ENCODE measurements at places on chromosomes 2 and 18. TPM values are rescaled to one million over a fixed set of nuclear protein-coding genes. Genes with fewer than 3 reads are reported as not detected.
A peak's percentile ranks its signal among the peaks of the same experiment; 100 is the strongest.

- DNase-seq, result no peak
These were observed 69.0 kb upstream of the ASAP2 start for GRCh38 chr2:9137379-9138150.

DNA sequence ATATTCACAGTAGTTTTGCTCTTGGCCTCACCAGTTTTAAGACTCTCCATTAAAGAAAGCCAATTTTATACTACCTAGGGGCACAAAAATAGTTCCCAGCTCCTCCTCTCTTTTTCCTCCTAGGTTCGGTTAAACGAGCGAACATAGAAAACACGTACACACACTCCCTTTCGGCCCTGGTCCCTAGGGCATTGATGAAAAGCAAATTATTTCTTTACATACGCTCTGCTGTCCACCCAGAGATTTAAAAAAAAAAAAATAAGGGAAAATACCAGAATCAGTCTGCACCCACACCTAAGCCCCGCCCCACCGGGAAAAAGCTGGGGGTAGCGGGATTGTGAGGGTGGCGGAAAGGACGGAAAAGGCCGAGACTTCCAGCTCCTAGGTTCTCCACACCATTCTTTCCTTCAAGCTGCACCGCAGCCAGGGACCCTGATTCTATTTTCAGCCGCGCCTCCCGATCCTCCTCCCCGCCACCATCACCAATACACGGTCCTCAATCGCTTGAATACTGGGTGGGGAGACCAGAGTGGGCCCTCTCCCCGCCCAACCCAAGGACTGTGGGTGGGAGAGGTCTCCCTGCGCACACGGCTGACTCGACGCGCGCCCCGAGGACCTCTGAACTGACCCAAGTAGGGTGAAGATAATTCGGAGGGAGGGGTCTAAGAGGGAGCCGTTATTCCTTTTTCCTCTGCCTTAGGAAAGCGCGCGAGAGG is 769 bp downstream of the ATF2 start:
- DNase-seq, result no peak

DNA sequence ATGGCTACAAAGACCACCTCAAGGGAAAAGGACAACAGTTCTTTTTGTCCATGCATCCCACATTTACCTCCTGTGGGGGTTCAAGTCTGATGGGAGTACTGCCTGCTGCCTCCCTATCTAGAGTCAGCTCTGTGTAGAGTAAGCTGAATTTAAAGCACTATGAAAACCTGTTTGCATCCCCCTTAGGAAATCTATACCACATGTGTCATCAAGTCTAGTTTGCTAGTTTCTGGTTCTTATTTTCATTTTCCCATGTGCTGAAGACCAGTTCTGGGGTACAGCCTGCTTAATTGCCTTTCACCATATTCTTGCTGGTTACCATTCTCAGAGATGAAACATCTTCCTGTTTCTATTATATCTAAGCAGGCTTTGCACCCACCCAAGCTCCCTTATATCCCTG is 470.3 kb downstream of the MBD2 start:
- no peak for DNase-seq

GRCh38 chr18:56096861-56097260 is 508.9 kb upstream of the TCF4 start:
- DNase-seq, result no peak

DNA sequence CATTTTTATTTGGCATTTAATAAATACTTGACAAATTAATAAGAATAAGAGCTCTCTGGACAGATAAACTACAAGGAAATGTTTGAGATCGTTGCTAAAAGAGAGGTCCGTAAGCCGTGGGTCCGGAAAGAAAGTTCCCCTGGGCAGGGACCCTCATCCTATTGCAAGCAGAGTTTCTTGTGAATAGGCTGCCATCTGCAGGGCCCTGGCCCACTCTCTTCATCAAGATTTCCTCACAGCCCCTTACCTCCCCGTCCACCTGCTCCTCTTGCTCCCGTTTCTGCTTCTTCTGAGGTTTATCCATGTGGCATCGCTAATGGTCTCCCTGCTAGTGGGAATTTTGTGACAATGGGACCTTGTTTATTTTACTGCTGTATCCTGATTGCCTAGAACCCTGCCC is 30.1 kb upstream of the MC5R start:
- DNase-seq, result no peak

- DNase-seq, result peak; percentile 84
These were observed 216.8 kb downstream of the UBE2E3 start for GRCh38 chr2:181197140-181197760.

DNA sequence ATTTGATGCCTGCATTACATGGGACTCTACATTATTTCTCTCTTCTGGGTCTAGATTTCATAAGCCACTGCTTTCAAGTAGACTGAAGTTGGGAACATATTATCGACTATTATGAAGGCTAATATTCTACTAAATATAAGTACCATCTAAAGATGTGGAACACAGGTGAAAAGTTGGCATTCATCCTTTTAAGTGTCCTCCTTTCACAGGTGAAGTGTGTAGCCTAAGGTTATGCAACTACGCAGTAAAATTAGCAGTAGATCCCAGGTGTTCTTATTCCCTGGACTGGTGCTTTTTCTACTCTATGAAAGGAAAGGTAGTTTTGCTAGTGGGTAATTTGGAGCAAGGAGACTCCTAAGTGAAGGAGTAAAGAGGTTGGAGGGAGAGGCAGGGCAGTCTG is 88.2 kb upstream of the DPP10 start:
- no peak for DNase-seq

GRCh38 chr2:207137596-207138337 is 28.0 kb downstream of the KLF7 start:
- DNase-seq, result no peak

- DNase-seq, result no peak
These were observed 56.3 kb downstream of the SCG2 start for GRCh38 chr2:223545830-223546229.

GRCh38 chr2:206071807-206072206 is 14.2 kb downstream of the INO80D start:
- DNase-seq, result no peak

- DNase-seq, result no peak
These were observed 49.0 kb downstream of the FBLN7 start for GRCh38 chr2:112187046-112187715.

DNA sequence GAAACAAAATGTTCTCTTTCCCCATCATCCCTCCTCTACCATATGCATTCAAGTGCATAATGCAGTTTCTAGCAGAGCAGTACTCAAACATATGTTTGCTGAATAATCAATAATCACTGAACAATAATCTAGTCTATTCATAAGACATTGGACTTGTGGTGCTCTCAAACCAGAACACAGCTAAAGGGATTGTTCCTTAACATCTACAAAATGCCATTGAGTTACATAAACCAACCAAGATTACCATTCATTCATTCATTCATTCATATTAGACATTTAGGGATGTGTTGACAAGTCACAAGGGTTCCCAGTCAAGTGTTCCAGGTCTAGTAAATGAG is 3.9 kb downstream of the CLHC1 start:
- no peak for DNase-seq

DNA sequence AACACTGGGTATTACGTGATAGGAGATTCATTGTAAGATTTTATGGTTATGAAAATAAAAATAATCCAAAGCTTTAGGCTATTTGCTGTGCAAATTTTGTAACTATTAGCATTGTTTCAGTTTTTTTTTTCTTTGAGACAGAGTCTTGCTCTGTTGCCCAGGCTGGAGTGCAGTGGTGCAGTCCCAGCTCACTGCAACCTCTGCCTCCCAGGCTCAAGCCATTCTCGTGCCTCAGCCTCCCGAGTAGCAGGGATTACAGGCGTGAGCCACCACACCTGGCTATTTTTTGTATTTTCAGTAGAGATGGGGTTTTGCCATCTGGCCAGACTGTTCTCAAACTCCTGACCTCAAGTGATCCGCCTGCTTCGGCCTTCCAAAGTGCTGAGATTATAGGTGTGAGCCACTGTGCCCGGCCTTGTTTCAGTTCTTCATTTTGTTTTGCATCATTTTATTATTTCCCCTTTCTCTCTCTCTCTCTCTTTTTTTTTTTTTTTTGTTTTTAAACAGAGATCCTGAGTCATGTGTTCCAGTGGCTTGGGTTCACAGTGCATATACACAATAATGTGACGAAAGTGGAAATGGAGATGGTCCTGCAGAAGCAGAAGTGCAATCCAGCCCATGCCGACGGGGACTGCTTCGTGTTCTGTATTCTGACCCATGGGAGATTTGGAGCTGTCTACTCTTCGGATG is 25.8 kb downstream of the CASP10 start:
- no peak for DNase-seq

- DNase-seq, result no peak
These were observed 301.8 kb upstream of the ID2 start for GRCh38 chr2:8380026-8380425.

DNA sequence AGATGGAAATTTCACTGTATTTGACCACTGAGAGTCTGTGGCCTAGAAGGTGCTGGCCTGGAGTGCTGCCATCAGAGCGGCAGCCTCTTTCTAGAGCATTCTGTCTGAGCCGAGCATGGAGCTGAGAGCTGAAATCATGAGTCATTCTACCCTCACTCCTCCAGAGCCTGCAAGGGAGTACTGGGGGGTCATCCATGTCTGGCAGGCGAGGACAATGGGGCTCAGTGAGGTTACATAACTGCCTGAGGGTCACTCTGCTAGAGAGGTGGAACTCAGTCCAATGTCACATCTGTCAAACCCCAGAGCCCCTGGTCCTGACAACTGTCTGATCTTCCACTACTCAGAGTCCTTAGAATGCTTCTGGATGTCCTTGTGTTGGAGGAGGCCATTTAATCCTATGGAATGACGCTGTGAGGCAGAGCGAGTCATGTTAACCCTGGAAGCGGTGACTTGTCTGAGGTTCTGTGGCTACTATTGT is 65.3 kb downstream of the HAUS1 start:
- peak; percentile 38 for DNase-seq

GRCh38 chr2:9244985-9245544 is 38.5 kb downstream of the ASAP2 start:
- peak; percentile 63 for DNase-seq

- DNase-seq, result no peak
These were observed 21.6 kb upstream of the RAB6C start for GRCh38 chr2:129957891-129958290.

Gene SMYD1
- total RNA-seq, result not detected

Gene CXCR4
- 2.1 TPM for total RNA-seq

Gene TRAK2
- total RNA-seq, result 10.1 TPM

Gene RAB10
- total RNA-seq, result 138 TPM

Gene TUBA4B
- total RNA-seq, result not detected
